ENCODE measurements at places on chromosomes 16 and 17.
A peak's percentile ranks its signal among the peaks of the same experiment; 100 is the strongest.

DNA sequence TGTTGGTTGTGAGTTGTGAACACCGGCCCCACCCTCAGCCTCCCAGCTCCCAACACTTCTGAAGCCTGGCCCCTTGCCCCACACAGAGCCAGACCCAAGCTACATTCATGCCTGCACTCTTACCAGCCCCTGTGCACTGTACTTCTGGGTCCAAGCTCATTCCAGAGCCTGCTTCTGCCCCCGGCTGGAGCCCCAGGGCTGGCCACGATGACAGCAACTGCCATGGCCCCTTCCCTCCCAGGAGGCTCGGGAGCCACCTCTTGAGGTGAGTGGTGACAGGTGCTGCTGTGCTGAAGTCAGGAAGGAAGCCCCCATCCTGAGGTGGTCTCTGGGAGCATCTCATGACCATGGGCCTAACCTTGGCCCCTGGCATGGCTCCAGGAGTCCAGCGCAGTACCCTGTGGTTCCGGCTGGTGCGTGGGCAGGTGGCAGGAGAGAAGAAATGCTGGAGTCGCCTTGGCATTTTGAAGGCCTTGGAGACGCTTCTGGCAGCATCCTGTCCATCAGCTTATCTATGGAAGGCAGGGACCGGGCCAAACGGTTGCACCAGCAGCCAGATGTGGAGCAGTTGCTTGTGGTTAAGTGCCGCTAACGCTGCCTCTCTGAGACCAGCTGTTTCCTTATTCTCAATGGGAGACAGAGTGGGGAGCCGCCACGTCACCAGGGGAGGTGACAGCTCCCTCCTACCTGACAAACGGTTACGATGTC, 3.9 kb upstream of the CDT1 start:
- DNase-seq, result no peak

DNA sequence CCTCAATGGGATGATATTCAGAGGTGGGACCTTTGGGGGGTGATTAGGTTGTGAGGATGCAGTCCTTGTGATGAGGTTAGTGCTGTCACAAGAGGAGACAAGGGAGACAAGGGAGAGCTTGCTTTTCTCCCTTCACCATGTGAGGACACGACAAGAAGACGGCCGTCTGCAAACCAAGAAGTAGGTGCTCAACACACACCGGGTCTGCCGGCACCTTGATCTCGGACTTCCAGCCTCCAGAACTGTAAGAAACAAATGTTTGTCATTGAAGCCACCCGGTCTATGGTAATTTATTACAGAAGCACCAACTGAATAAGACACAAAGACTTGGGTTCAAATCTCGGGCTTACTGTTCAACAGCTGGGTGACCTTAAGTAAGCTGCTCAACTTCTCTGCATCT, 64.9 kb downstream of the MPHOSPH6 start:
- no peak for DNase-seq

GRCh38 chr16:74931445-74931844, 53.5 kb downstream of the WDR59 start:
- peak; percentile 27 for DNase-seq

- DNase-seq, result no peak
These were observed 97.8 kb upstream of the GSE1 start for GRCh38 chr16:85515319-85515745.

DNA sequence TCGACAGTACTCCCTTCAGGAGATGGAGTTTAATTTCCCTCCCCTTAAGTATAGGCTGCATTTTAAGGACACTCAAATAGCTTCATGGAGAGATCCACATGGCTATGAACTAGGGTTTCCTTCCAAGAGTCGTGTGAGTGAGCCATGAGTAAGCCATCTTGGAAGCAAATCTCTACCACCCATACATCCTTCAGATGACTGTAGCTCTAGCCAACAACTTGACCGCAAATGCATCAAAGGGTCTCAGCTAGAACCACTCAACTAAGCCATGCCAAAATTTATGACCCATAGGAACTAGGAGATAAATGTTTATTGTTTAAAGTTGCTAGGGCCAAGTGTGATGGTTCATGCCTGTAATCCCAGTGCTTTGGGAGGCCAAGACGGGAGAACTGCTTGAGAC, 43.4 kb downstream of the METTL16 start:
- DNase-seq, result no peak

DNA sequence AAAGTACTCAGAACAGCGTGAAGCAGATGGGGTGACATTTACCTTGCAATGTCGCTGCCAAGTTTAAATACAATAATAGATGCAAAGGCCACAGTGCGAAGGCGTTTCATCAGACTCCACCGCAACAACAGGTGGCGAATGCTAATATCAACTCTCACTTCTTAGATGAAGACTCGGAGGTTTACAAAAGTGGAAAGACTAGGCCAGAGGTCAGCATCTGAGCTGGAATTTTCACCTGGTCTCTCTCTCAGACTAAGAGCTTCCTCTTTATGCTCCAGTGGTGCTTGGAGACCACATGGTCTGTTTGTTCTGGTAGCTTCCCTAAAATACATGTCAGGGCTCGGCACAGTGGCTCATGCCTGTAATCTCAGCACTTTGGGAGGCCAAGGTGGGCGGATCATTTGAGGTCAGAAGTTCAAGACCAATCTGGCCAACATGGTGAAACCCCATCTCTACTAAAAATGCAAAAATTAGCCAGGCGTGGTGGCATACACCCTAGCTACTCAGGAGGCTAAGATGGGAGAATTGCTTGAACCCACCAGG, 169.1 kb downstream of the XYLT1 start:
- peak; percentile 95 for DNase-seq

DNA sequence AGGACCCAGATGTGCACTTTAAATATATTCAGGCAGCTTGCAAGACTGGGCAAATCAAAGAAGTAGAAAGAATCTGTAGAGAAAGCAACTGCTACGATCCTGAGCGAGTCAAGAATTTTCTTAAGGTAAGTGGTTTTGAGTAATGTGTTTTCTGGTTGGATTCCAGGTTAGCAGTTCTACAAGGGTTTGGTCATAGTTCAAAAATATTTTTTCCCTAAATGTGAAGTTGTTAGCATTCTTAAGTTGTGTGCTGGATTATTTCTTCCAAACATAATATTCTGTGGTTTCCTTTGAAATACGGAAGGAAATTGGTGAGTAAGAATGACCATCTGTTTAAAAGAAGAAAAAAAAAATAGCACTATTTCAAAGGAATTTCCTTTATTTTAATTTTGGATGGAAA, 38.4 kb downstream of the PTRH2 start:
- no peak for DNase-seq

- DNase-seq, result peak; percentile 42
These were observed 16.2 kb upstream of the PHF12 start for GRCh38 chr17:28967221-28968135.

DNA sequence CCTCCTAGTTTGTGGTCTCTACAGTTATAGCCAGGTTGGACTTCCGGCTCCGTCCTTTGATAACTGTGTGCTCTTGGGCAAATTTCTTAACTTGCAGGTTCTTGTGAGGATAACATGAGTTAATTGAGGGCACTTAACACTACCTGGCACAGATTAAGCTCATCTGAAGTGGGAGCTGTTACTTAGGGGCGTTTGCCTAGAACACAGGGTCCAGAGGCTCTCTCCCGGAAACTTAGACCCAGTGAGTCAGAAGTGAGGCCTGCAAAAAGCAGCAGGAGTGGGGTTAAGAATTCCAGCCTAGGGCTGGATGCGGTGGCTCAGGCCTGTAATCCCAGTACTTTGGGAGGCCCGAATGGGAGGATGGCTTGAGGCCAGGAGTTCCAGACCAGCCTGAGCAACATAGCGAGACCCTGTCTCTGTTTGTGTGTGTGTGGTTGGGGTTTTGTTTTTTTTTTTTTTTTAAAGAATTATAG, 1.4 kb downstream of the MVP start:
- DNase-seq, result no peak

- DNase-seq, result peak; percentile 75
These were observed 7.8 kb upstream of the RNASEK start for GRCh38 chr17:7004398-7005253.

- DNase-seq, result peak; percentile 51
These were observed 29.1 kb downstream of the AKAP1 start for GRCh38 chr17:57114085-57114673.

DNA sequence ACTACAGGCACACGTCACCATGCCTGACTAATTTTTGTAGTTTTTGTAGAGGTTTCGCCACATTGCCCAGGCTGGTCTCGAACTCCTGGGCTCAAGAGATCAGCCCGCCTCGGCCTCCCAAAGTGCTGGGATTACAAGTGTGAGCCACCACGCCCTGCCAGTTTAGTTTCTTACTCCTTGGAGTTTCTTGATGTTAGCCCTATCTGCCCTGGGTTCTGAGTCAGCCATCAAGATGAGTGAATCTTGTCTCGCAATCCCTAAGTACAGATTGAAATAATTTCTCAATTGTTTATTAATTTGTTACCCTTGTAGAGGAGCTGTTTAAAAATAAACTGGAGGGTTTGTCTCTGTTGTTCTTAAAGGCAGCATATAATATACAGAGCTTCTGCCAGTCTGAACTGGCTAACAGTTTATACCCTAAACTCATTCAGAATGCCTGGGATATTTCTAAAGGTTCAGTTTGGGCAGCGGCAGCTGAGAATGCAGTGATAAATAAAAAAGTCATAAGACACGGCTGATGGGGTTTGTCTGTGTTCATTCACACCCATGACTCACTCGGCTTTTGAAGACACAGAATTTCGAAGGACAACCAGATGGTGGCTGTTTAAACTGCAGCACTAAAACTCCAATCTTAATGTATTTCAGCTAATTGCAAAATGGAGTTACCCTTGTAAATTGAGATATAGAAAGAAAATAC, 39.6 kb downstream of the GPRC5B start:
- DNase-seq, result no peak

DNA sequence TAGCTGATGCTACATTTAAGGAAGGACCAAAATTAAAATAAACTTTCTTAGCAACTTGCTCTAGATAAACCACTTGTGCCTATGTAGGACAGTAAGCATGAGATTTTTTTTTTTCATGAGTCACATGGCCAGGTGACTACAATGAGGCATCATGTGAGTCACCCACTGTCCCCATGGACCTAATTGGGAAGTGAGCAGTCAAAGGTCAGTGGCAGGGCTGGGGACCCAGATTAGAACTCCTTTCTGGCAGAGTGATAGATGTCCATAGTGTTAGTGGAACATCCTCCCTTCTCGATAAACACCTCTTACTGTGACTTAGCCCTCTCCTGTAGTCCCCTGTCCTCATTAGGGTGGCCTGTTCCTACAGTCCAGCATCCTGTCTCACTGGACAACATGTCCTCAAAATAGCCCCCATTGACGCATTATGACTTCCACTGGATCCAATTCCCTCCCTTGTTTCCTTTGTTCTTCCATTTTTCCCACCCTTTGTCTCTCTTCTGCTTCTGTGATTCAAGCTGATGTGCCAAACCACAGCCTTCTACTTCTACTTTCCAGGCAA, 12.4 kb downstream of the ITGB3 start:
- no peak for DNase-seq

DNA sequence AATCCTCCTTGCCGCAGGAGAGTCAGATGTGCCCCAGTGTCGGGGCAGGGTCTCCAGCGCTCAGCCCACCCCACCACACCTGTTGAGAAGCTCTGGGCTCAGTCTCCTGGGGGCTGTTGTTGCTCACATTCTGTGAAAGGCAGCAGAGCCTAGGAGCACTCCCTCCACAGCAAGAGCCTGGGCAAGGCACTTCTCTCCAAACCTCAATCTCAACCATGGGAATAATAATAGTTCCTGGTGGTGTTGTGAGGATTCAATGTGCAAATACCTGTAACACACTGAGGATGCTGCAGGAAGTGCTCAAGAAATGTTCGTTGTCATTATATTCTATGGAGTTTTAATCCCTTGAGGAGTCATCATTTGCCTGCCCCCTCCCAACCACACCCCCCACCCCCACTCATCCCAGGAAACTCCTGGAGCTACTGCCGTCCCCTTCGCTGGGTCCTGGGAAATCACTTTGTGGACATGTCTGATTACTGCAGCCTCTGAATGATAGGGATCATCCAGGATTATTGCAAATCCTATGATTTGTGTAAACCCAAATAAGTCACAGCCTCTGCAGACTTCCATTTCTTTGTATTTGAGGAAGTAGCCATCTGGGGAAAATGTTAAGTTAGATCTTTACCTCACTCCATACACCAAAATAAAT, 61.5 kb downstream of the CCT6B start:
- no peak for DNase-seq

DNA sequence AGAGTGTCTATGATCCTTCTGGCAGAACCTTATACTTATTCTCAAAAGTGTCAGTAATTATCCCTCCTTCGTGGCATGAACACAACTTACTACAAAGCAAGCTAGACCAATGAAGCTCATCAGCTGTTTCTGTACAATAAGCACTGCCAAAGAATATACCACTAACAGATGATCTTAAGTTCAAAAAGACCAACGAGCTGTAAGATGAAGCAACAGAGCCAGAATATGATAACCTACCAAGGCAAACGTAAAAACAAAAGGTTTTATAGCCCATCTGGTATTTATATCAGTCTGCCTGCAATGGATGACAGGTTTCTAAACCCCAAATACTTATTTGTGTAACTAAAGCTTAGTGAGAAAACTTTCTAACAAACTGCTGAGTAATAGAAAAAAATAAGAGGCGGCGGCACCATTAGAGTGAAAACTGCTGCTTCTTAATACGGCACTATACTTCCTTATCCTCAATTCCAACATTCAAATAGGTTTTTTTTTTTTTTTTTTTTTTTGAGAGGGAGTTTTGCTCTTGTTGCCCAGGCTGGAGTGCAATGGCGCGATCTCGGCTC, 22.1 kb downstream of the NME2 start:
- DNase-seq, result no peak

GRCh38 chr16:71846431-71846830, 655 bp downstream of the ATXN1L start:
- peak; percentile 76 for DNase-seq

GRCh38 chr16:78866521-78866920, 734.0 kb downstream of the MAF start:
- no peak for DNase-seq

All from GM12865 (cell line).